ENCODE measurements at places on chromosomes 6 and 20.

- DNase-seq = no peak
Observed at GRCh38 chr6:149169761-149170511, 147.6 kb upstream of the TAB2 start.

- DNase-seq = peak; percentile 35
Observed at GRCh38 chr6:148736774-148737412, 9.9 kb upstream of the UST start.

DNA sequence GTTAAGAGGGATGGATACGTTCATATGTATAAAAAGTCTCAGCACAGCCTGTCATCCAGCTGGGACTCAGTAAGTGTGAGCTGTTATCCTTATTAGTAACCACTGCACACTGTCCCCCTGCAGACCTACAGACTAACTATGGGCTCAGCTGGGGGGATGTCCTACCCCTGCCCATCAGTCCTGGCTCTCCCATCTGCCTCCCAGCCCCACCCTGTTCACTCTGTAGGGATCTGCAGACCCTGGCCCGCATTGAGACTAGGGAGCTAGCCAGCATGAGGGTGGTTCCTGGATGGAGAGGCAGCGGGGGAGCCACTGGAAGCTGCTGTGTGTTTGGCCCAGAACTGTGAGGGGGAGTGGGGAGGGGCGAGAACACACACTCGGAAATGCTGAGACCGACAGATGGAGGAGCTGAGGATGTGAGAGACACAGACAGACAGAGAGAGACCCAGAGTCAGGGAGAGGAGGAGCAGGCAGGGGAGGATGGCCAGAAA lies 17.1 kb downstream of the XKR7 start:
- DNase-seq = no peak

- DNase-seq = no peak
Observed at GRCh38 chr6:96022225-96022624, 6.5 kb downstream of the FUT9 start.

DNA sequence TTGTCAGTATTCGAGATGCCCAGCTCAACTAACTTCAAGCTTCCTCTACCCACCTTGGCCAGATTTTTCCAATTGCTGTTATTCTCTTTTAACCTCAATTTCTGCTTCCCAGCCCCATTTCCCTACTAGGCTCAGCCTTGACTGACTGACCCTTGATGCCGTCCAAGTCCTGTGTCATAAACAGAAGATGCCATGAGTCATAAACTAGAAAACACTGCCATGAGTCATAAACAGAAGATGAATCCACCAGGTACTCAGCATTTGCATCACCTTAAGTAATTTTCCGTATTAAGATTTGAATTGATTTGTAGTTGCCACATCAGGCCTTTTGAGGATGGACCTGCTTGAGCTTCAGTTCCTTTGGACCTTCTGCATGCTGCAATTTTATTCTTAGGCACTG lies 123.8 kb downstream of the FAM83B start:
- DNase-seq = peak; percentile 88

DNA sequence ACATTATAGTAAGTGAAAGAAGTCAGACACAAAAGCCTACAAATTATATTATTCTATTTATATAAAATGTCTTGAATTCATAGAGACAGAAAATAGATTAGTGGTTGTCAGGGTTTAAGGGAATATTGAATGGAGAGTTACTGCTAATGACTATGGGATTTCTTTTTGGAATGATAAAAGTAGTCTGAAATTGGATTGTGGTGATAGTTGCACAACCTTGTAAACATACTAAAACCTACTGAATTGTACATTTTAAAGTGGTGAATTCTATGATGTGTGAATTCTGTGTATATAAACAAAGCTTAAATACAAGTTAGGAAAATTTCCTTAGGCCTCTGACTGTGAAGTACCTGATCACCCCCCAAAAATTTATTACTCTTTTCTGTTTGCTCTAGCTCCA lies 343.1 kb downstream of the TFAP2B start:
- no peak for DNase-seq

DNA sequence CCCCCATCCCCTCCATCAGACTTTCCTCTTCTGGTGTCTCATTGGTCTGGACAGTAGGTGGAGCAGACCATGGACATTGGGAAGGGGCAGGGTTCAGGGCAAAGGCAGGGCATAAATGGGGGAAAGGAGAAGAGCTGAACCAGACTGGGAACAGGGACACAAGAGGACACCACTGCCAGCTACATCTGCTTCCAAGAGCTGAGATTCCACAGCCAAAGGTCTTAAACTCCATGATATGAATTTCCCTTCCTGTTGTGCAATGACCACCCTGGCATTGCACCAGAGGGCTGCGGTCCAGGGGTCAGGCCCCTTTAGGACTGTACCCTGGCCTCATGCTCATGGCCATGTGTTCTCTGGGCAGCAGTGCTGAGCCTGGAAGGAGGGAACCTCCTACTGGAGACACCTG lies 137.9 kb downstream of the MAFB start:
- DNase-seq = no peak
